ENCODE measurements at places on chromosomes 2 and 18.

DNA sequence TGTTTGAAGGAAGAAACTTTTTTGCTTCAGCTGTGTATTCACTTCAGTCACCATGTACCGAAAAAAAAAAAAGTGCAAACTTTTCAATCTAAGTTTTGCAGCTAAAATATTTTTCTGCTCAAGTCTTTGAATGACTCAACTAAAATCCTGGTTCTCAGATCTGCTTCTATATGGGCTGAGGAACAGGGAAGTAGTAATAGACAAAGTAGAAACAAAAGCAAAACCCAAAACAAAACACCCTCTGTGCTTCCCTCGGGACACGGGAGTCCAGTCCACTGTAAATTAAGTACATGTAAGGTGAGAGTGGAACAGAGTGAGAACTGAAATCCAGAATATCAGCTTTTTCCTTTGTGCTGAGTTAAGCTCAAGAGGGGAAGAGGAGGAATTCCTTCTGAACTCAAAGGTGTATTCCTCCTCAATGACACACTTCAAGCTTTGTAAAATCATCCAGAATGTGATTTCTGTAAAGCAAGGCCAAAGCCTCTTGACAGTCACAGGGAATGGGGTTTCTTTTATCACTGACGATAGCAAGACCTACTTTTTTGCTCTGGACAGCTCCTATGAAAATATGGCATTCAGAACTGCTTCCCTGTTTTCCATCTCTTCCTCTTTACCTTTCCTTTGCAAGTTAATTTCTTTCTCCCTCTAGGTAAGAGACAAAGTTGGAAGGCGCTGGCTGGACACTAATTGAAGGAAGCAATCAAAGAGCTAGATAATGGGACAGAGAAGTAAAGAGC, 433.5 kb upstream of the MMADHC start:
- no peak for DNase-seq

DNA sequence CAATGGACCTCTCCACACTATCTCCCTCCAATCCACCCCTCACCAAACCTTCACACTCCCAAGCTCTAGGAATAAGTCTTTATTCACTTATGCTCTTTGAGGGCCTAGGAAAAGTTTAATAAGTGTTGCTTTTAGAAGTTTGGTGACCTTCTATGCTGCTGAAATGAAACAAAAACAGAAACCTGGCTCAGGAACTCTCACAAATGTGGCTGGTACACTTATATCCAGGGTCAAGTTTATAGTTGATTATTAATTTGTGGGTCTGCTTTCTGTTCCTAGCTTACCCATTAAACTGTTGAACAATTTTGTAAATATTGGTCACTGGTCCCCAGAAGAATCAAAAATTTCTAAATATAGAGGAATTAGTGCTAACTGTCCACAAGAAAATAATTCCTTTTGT, 14.2 kb upstream of the ANKRD44 start:
- no peak for DNase-seq

- no peak for DNase-seq
Measured at GRCh38 chr2:196286821-196287220, 115.4 kb upstream of the STK17B start.

DNA sequence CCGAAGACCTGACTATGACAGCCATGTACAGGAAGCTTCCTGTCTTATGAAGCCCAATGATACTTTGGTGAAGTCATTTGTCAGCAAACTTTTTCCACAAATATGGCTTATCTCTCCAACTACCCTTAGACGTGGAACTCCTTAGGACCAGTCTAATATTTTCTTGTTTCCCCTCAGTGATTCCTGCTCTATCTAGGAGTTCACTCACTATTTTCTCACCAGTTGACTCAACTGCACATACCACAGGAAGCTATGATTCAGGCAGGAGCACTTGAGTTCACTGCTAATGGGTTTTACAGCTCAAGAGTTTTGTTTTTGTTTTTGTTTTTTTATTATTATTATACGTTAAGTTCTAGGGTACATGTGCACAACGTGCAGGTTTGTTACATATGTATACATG, 109.3 kb downstream of the ANTXR1 start:
- no peak for DNase-seq

DNA sequence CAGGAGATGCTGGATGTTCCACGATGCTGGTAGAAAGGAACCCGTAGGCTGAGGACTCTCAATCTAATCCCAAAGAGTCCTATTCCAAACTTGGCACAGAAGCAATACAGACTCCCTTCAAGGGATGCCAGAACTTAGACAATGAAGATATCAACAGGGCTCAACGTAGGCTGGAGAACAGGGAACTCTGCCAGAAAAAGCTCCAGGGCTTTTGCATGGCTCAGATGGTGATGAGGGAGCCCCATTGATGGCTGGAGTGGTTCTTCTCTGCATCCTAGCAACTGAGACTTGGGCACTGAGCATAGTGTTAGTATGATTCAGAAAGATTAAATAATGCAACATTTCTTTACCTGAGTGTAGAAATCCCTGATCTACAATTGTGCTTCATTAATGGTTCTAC, 117.2 kb upstream of the NCK2 start:
- DNase-seq = no peak

GRCh38 chr2:197813093-197813787, 8.8 kb downstream of the PLCL1 start:
- peak; percentile 22 for DNase-seq

- no peak for DNase-seq
Measured at GRCh38 chr2:207412787-207413310, 116.9 kb upstream of the CREB1 start.

DNA sequence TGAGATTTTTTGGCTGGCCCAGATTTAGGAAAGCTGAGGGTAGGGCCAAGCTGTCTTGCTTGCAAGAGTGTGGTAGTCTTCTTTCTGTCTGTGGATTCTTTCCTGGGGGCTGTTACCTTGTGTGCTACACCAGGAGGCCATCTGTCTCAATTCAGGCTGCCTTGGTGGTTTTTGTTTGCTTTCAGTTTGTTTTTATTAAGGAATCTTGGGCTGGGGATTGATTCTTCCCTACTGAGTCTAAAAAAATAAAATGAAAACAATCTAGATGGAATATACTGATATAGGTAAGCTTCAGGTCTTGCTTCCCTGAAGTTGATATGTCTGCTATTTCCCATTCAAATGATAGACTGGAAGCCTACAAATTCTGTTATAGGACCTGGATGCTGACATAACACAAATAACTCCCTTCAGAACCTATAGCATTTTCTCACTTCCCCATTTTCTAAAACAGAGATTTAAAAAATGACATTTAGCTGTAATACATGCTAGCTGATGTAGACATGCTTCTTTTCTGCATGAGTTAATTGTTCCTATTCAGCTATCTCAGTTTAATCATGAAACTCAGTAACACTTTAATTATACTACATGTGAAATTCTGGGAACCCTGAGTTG, 5.3 kb downstream of the LHCGR start:
- no peak for DNase-seq

GRCh38 chr2:230230496-230231200, 5.1 kb downstream of the SP140 start:
- no peak for DNase-seq

GRCh38 chr2:110101901-110102803, 13.5 kb downstream of the MALL start:
- no peak for DNase-seq

DNA sequence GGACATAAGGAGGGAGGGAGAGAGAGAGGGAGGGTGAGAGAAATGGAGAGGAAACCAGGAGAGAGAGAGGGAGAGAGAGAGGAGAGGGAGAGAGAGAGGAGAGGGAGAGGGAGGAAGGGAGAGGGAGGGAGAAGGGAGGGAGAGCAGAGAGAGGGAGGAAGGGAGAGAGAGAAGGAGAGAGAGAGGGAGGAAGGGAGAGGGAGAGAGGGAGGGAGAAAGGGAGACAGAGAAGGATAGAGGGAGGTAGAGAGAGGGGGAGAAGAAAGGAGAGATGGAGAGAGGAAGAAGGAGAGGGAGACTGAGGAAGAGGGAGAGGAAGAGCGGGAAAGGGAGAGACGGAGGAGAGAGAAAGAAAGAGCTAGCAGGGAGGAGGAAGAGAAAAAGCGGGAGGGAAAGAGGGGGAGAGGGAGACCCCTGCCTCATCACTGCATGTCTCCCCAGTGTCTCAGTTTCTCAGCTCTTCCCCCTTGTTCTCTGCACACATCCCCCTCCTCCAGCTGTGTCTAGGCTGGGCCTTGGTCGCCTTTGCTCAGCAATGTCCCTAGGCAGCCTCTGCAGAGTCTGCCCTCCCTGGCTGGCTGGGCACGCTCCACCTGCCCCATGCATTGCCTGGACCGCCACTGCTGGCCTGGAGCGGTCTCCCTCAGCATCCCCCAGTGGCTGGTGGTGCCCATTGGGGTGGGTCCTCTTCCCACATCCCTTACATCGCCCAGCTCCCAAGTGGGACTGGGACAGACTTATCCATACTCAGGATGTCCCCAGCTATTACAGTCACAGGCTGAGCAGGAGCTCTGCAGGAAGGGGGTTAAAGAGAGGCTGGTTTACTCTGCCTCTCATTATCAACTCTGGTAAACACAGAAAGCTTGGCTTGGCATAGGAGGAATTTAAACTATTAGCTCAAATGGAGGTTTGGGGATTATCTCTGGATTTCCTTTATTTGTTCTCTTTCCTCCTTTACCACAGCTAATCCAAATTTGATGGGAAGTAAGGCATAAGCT, 85.7 kb upstream of the APCDD1 start:
- no peak for DNase-seq

DNA sequence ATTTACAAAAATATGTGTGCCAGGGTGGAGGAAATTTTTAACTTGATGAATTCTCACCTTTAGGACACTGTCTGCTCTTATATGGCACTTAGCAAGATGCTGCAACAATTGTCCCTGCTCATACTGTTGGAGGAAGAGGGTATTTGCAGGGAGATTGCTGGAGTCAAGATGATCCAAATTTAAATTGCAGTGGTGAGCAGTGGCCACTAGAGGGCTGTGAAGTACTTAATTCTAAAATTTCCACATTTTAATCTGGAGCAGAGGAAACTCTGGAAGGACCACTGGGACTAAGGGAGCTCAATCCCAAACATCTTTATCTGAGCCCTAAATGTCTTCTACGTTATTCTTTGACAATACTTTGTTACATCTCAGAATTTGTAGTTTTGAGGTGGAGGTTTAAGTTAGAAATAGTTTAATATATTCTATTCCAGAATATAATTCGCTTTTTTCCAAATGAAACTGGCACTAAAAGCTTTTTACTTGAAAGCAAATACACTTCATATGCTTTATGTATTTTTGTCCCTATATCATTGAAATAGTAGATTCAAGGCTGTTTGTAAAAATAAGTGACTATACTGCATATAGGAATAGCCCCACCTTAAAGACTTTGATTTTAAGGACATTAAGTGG, 33.0 kb upstream of the PTH2R start:
- DNase-seq = peak; percentile 44

DNA sequence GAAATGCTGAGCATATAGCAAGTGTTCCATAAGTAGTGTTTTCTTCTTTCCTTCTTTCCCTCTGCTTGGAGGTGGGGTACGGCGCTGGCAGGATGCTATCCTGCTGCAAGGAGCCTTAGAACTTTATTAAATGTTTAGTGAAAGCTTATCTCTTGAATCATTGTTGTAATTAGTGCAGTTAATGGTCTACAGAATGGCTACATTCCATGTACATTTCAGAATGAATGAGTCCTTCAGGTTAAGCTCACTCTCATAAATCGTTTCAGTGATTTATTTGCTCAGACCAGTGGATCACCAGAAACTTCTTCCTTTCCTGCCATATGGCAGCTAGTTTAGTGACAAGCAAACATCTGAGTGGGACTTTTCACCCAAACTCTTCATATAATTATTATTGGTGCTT, 3.3 kb upstream of the YWHAQ start:
- DNase-seq = no peak

DNA sequence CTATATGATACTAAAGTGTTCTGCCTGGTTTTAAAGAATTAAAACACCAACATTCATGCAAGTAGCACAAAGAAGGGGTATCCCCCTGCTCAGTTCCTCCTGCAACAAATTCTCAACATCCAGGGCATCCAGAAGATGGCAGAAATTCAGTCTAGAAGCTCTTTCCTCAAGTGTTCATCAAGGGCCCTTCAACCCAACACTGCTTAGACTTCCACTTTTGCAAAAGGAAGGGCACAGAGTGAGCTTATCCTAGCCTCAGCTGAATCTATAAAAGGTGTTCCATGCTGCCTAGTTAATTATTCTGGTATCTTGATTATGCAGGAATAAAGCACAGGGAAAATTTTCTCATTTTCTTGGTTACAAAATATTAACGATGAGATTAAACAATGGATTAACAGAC, 275.8 kb upstream of the CRIM1 start:
- no peak for DNase-seq

DNA sequence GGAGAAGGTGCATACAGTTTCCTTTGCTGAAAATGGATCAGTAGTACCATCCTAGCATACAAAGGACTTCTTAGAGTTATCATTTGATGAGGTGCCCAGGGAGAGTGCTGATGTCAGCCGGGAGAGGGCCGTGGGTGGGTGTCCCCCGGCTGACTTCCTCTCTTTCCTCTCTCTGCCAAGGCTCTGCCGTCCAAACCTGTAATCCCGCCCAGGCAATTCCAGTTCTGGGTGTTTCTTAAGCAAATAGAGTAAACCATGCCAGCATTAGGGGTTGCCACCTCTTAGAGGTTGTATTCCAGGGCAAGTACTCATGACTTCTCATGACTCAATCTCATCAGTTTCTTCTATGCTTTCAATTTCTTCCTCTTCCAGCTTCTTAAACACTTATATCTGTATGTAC, 117.2 kb downstream of the GATA6 start:
- no peak for DNase-seq

DNA sequence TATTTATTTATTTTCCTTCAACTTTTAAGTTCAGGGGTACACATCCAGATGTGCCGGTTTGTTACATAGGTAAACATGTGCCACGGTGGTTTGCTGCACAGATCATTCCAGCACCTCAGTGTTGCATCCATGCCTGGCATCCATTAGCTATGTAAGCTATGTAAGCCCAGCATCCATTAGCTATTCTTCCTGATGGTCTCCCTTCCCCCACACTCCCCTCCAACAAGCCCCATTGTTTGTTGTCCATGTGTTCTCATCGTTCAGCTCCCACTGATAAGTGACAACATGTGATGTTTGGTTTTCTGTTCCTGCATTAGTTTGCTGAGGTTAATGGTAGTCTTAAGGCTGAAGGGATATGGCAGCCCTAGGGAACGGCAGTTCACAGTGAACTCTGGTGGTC, 203.4 kb downstream of the CTNNA2 start:
- DNase-seq = no peak

DNA sequence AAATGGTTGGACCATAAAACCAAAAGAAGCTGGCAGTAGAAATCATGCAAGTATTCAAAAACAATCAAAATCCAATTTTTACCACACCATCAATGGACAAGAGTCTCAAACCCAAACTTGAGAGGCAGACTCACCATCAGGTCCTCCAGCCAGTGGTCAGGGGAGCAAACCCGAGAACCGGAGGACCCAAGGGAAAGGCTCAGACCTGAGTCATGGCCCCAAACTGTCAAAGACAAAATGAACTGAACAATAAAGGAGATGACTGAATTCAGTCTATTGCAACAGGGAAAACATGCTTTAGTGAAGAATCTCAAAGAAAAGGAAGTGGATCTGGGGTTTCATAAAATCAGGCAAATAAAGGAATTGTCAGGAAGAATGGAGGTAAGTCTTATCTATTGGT, 150.7 kb upstream of the MGAT5 start:
- DNase-seq = no peak
